SJCRH30 (cell line): ENCODE measurements at places on chromosomes 6 and 20. TPM values are rescaled to one million over a fixed set of nuclear protein-coding genes. Genes with fewer than 3 reads are reported as not detected.

DNA sequence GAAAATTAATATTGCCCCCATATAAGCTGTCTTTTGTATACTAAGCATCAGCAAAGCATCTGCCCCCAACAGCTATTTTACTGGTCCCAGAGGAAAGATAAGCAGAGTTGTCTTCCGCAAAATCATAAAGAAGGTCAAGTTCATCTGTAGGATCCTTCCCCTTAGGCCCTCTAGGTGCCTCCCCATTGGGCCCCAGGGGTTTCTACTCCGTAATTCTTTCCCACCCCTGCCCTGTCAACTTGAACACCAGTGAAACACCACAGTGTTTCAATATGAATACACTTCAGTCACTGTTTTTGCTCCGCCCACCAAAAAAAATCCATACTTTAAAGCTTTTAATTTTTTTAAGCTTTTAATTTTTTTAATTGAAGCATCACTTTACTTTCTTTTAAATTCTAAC, 159.2 kb downstream of the ATXN1 start:
- no peak for DNase-seq

Gene LPIN3
- total RNA-seq: 1.2 and 2.3 TPM in 2 replicates

Gene HSPA12B
- not detected in 2 replicates for total RNA-seq

- no peak for DNase-seq
These were observed 133.2 kb upstream of the RPS6KA2 start for GRCh38 chr6:166760288-166760687.

GRCh38 chr20:60491051-60491581, 532.9 kb downstream of the CDH26 start:
- DNase-seq: peak; percentile 29

DNA sequence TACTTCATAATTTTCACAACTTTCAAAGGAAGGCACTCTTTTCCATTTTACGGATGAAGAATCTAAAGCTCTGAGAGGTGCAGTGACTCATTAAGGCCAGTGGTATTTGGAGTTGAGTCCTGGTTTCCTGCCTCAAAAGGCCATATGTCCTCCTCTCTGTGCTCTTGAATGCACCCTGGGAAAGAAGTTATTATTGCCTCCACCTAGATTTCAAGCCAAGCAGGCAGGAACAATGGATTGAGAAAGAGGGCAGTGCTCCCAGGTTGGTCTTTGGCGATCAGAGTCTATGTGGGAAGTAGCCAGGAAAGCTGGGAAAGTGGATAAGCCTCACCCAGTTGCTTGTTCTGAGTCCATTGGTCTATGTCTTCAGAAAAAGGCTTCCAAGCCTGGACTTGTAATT, 165.0 kb downstream of the MAFB start:
- no peak for DNase-seq

Gene RPL10A
- 2,010 and 2,016 TPM in 2 replicates for total RNA-seq

DNA sequence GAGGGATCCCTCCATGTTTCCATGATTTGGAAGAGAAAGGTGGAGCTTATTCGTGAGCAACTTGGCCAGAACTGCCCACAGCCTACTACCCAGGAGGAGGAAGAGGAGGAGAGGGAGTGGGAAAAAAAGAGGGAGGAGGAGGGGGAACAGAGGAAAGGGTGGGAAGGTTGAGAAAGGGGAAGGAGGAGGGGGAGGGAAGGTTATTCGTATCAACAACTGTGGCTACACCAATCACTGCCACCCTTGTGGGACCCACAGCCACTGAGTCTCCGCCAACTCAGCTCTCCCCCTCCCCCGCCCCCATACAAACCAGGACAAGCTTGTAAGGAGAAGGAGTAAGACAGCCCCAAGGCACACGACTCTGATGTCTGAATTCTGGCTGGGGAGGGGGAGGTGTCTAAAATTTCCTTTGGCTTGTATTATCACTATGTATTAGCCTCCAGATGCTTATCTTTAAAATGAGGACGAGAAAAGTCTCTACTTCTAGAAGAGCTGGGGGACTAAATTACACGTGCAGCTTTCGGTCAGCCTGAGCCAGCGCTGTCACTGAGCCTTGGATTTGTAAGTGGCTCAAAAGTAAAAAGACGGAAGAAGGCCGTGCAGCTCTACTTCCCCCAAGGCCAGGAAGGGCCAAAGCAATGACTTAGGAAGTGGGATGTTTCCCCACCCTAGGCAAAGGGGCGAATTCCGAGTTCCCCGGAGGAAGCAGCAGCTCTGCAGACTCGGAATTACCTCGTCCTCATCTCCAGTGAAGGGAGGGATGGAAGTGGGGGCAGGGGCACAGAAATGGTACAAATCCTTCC, 1.0 kb downstream of the FKBP1A start:
- no peak for DNase-seq

DNA sequence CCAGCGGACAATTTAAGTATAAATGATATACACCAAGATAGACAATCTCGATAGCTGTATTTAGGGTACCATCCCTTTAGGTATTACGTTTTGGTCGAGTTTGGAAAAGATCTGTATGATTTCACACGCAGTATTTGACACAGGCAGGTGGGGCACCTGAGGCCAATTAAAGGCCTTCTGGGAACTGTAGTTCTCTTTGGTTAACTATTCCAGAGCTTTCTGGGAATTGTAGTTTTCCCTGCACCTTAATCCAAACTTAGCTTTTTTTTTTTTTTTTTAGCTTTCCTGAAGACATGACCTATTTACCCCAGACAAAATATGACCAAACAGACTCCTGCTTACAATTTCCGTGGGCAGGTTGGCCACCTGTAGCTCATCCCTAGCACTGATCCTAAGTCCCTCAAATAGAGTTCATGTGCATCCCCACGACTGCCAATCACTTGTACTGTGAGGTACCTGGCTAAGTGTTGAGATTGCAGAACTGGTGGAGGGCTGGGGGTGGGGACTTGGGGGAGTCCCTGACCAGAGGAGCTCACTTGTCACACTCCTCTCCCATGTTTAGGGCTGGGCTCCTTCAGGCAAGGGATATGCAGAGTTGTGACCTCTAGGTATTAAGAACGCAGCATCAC, 999 bp upstream of the EHMT2 start:
- DNase-seq: no peak

Gene WFDC5
- not detected in 2 replicates for total RNA-seq

DNA sequence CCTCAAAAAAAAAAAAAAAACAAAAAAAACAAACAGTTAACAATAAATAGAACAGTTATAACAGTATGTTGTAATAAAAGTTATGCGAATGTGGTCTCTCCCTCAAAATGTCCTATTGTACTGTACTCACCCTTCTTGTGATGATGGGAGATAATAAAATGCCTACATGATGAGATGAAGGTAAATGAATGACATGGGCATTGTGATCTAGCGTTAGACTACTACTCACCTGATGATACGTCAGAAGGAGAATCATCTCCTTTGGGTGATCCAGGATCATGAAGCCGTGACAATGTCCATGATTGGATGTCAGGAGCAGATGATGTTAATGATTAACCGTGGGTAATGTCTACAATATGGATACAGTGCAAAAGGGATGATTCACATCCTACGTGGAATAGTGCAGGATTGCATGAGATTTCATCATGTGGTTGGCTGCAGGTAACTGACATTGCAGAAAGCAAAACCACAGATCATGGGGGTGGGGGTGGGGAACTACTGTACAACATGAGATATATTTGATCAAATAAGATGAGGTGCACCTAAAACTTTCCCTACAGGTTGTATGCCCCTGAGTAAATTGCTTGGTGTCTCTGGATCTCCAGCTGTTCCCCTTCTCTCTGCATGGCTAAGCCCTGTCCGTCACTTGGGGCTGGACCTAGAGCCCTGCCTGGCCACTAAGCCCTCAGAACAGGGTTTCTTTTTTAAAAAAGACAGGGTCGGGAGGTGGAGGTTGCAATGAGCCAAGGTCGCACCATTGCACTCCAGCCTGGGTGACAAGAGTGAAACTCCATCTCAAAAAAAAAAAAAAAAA, 6.2 kb upstream of the RBCK1 start:
- DNase-seq: no peak

- DNase-seq: no peak
These were observed 659.2 kb downstream of the HDGFL1 start for GRCh38 chr6:23228439-23229024.

- no peak for DNase-seq
These were observed 253.4 kb upstream of the MOCS1 start for GRCh38 chr6:40187535-40188144.

DNA sequence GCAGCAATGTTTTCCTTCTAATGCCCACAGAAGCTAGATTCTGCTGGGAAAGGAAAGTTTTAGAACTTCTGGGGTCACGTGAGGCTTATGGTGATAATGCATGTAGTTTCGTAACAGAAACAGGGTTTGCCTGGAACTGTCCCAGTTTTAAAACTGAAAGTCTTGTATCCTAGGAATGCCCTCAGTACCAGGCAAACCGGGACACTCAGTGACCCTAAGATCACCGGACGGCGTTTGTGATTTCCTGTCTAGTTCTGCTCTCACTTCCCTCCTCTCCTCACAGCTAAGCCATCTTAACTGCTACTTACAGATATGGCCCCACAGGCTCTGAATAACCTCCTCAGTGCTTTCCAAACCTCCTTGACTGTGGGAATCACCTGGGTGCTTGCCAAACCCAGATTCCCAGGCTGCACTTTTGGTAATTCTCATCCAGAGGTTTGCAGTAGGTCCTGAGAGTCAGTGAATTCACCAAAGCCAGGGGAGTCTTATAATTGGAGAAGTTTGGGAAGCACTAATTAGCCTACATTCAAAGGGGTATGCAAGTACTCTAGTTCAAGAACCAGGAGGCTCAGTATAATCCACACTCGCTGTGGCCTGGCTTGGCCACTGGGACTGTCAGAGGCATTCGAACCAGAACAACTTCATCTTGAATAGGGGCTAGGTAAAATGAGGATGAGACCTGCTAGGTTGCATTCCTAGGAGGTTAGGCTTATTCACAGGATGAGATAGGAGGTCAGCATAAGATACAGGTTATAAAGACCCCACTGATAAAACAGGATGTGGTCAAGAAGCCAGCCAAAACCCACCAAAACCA, 231.6 kb upstream of the MYLIP start:
- no peak for DNase-seq

Gene OOEP
- not detected in 2 replicates for total RNA-seq

Gene EDN3
- 92.5 and 97.6 TPM in 2 replicates for total RNA-seq

DNA sequence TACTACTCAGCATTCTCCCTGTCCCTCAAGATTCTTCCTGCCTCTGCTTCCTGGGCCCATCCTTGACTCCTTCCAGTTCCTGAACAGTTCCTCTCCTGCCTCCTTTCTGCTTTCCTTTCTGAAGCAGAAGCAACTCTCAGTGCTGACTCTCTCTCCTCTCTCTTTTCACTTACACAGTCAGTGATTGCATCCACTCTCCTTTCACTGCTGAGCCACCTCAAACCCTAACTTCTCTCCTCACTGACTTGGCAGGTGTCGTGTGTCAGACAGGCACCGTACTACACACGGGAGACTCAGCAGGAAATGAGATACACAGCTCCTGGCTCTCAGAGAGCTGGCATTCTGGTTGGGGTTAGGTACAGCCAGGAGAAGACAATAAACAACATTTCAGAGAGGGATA, 5.6 kb downstream of the ABHD16A start:
- no peak for DNase-seq

GRCh38 chr20:5153612-5154542, 27.1 kb downstream of the CDS2 start:
- DNase-seq: no peak

Gene HTR1B
- total RNA-seq: not detected in 2 replicates

GRCh38 chr20:6599876-6600735, 167.4 kb upstream of the BMP2 start:
- DNase-seq: no peak

- DNase-seq: no peak
These were observed 161.9 kb downstream of the CDK19 start for GRCh38 chr6:110653381-110653780.

DNA sequence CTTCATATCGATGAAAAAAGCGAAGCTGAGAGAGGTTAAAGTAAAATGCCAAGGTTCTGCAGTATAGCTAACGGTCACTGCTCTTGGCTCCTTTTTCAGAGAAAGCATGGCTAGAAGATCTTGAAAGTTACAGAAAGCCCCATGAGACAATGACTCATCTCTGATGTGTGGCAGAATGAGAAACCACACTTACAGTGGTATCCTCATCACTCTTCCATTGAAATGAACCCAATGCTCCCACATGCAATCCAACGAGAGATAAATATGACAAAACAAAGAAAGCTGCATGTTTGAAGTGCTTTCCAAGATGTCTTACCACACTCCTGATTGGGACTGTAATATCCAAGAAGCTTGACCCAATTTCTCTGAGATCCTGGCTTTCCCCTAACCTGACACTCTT, 694.9 kb downstream of the PRKN start:
- DNase-seq: no peak

DNA sequence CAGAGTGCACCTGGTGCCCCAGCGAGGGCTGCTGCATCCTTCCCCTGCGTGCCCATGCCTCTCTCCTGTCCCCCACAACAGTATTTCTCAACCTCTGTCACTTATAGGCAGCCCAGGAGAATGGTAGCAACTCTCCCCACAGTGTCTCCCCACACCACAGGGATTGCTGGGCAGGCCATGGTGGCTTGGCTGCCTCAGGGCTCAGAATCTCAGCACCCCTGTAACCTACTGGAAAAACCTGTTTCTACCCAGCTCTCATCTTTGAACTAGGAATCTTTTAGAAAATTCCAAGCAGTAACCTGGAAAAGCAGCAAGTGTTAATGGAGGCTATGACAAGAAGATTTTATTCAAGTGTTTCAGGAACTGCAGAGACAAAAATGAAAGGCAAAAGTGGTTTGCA, 38.0 kb downstream of the CD164 start:
- DNase-seq: no peak

GRCh38 chr20:20737158-20737557, 24.7 kb upstream of the RALGAPA2 start:
- DNase-seq: no peak

Gene MAFB
- total RNA-seq: not detected in 2 replicates

- DNase-seq: no peak
These were observed 52.3 kb downstream of the PLEKHG1 start for GRCh38 chr6:150651808-150652470.

Gene NRN1
- 110 and 114 TPM in 2 replicates for total RNA-seq

Gene SPATA25
- total RNA-seq: 2.1 and 2.8 TPM in 2 replicates

GRCh38 chr6:45461486-45461885, 83.8 kb upstream of the SUPT3H start:
- no peak for DNase-seq

DNA sequence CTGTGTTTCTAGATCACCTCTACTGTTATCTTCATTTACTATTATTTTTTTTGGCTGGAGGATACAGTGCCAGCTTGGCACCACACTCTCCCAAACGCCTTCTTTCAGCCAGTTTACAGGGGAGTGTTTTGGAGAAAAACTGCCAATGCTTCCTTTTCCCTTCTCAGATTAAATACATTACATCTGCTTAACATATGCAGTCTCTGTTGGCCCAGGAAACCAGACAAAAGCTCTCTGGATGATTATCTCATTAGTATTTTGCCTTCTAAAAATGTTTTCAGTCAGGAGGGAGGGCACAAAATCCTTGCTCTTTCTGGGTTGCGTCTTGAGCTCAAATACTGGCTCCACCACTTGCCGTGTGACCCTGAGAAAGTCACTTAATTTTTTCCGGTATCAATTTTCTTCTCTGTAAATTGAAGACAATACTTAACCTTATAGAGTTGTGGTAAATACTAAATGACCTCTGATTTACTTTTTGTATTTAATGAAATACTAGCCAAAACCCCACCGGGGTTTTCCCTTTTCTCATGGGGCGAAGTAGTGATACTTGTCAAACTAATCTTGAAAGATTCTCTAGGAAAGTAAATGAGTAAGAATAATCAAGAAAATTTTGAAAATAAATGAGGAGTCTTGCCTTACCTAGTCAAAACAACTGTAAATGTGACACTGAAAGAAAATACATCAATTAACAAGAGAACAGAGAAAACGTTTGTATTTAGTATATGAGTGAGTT, 146.2 kb downstream of the MMS22L start:
- DNase-seq: no peak
